Stimulated activated CD4-positive, alpha-beta T cell treated with anti-CD3 and anti-CD28 coated beads, Interleukin-1b, Interleukin-23, amount 100 ng/mL, for 48 hours (primary cell): ENCODE measurements at places on chromosomes 16 and 17.

GRCh38 chr16:51565184-51565583 lies 414.1 kb upstream of the SALL1 start:
- no peak for DNase-seq

DNA sequence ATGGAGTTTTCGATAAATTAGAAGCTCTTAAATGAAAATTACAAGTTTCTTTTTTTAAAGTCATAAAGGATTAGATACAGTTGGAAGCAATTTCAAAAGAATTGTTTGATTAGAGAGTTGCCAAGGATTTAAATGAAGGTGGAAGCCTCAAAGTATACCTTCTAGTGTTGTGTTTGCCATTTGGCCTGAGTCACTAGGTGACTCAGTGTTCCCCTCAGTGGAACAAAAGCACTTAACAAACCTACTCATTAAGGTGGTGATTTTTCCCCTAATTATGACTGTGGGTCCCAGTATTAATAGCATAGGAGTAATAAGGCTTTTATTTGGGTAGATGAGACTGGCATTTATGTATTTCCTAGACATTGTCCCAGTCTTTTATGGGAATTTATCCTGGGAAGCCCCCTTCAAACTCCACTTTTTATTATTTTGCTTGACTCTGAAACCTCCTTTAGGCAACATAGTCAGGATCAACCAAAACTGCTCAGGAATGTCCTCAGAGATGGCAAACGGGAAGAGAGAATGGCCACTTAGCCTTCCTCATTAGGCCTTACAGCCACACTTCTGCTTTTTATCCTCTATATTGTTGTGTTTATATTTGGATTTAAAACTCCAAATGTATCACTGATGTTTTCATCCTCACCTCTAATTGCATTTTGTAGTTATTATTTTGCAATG lies 161.0 kb downstream of the FTO start:
- peak; percentile 9 for DNase-seq

DNA sequence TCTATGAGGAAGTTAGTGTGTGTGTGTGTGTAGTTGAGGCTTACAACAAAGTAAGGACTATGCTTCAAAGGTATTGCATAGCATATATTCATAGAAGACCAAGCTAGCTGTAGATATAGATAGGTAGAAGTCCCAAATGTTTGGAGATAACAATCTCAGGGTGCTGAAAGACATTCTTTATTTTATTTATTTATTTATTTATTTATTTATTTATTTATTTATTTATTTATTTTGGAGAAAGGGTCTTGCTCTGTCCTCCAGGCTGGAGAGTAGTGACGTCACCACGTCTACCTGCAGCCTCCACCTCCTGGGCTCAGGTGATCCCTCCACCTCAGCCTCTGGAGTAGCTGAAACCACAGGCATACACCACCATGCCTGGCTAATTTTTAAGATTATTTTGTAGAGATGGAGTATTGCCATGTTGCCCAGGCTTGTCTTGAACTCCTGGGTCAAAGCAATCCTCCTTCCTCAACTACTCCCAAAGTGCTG lies 284.6 kb upstream of the KIF2B start:
- DNase-seq = no peak

GRCh38 chr17:82390015-82390859 lies 18.7 kb downstream of the UTS2R start:
- no peak for DNase-seq

GRCh38 chr16:57763285-57764005 lies 27.9 kb downstream of the KATNB1 start:
- DNase-seq = no peak

- no peak for DNase-seq
Observed at GRCh38 chr16:80517846-80518245, 22.9 kb upstream of the DYNLRB2 start.

DNA sequence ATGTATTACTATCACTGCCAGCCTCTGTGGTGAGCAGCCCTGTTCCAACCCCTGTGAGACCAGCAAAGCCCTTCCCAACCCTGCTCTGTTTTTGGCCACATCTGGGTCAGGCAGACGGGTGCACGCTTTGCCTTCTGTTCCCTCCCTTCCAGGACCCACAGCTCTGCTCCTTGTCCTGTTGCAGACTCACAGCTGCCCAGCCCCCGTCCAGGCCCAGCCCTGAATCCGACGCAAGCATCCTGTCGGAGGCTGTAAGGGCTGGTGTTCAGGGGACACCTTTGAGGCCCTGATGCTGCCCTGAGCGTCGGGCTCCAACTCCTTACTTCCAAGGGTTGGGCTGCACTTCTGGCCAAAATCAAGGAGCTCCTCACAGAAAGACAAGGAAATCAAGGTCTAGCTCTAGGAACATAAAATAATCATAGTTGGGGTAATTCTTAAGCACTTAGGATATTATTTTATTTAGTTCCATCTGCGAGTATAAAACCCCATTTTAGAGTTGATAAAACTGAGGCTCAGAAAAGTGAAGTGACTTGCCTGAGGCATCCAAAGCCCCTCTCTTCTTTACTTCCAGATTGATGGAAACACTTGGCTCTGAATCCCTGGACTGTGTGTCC lies 14.3 kb upstream of the SRCIN1 start:
- no peak for DNase-seq

- no peak for DNase-seq
Observed at GRCh38 chr17:45581860-45582259, 91.3 kb upstream of the PLEKHM1 start.

GRCh38 chr16:12362482-12363458 lies 386.2 kb downstream of the SNX29 start:
- no peak for DNase-seq

DNA sequence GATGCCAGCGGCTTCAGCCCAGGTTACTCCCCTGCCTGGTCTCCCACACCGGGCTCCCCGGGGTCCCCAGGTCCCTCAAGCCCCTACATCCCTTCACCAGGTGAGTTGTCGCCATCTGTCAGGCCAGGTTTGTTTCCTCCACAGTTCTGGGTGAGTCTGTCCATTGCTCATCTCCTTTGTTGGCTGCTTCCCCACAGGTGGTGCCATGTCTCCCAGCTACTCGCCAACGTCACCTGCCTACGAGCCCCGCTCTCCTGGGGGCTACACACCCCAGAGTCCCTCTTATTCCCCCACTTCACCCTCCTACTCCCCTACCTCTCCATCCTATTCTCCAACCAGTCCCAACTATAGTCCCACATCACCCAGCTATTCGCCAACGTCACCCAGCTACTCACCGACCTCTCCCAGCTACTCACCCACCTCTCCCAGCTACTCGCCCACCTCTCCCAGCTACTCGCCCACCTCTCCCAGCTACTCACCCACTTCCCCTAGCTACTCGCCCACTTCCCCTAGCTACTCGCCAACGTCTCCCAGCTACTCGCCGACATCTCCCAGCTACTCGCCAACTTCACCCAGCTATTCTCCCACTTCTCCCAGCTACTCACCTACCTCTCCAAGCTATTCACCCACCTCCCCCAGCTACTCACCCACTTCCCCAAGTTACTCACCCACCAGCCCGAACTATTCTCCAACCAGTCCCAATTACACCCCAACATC lies 28.8 kb downstream of the POLR2A start:
- no peak for DNase-seq

DNA sequence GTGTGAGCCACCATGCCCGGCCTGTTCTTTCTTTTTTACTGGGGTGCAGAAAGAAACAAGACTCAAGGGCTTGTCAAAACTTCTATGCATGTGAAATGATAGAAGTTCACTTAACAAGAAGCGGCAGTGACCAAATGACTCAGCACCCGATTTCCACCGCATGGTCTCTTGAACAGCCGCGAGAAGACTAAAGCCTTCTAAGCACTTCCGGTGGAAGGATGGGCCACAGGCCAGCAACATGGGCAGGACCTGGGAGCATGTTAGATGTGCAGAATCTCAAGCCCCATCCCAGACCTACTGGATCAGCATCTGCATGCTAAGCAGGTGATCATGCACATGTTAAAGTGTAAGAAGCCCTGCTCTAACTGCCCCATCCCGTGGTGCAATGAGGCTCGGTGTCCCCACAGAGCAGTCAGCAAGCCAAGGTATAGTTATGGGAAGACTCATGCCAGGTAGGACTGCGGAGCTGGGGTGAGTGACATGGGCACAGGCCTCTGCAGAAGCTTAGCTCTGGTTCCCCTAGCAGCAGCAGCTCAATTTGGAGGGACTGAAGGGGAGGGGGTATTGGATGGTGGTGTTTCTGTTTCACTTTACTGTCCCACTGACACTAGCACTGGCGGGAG lies 88.5 kb upstream of the HNF1B start:
- peak; percentile 49 for DNase-seq

- no peak for DNase-seq
Observed at GRCh38 chr16:16073891-16074881, 124.8 kb downstream of the ABCC1 start.

GRCh38 chr16:77899416-77899815 lies 111.1 kb downstream of the VAT1L start:
- DNase-seq = no peak

- DNase-seq = no peak
Observed at GRCh38 chr16:51313198-51313597, 162.1 kb upstream of the SALL1 start.

DNA sequence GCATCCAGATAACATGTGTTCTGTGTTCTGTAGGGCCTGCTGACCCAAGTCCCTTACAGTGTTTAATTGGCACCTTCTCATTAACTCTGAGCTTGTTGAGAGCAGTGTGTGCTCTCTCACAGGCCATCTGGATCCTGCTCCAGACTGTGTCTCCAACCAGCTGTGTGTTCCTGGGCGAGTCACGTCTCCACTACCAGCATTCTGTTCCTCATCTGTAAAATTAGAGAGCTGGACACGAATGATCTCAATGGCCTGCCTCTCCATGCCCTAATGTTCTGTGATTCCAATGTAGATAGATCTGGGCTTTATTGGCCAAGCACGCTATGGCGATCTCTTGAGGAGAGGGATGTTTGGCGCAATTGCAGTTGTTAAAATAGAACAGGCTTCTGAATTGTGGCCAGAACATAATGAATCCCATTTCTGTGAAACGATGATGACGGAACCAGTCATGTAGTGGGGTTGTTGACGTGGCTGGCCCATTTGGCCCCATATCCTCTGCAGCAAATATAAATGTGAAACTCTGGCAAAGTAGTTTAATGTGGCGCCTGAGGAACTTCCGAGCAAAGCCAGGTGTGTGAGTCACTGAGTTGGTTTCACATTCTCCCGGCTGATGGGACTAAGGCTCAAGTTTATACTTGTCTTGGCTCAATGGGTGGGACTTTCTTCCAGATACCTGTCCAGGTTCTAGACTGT lies 22.2 kb downstream of the TBX4 start:
- no peak for DNase-seq

- peak; percentile 82 for DNase-seq
Observed at GRCh38 chr16:85416228-85417109, 196.7 kb upstream of the GSE1 start.

DNA sequence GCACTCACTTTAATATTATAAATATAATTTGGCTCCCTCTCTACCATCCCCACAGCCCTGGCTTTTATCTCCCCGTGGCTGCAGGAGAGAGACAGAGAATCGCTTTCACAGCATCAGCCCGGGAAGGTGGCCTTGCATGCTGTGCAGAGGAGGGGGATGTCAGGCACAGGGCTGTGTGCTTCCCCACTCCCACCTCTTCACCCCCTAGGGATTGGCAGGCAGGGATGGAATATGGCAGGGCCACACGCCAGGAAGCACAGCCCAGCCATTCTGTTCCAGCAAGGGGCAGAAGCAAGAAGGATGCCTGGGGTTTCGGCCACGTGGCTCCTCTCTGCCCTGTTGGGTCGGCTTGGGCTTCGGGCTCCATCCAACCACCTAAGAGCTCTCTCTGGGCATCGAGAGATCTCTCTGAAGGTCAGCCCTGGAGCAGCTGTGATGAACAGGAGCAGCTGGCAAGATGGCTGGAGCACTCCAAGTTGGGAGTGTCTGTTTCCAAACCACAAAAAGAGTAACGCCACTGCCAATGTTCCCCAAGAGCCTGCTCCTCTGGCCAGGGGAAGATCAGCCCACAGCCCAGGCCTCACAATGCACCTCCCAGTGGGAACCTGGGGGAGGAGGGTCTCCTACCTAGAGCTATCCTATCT lies 223.2 kb downstream of the C16orf78 start:
- no peak for DNase-seq

- no peak for DNase-seq
Observed at GRCh38 chr16:50736448-50736847, 5.4 kb upstream of the CYLD start.

GRCh38 chr16:79928142-79928873 lies 327.8 kb upstream of the MAF start:
- no peak for DNase-seq
